ENCODE measurements at places on chromosomes 4 and X. TPM values are rescaled to one million over a fixed set of nuclear protein-coding genes. Genes with fewer than 3 reads are reported as not detected.

DNA sequence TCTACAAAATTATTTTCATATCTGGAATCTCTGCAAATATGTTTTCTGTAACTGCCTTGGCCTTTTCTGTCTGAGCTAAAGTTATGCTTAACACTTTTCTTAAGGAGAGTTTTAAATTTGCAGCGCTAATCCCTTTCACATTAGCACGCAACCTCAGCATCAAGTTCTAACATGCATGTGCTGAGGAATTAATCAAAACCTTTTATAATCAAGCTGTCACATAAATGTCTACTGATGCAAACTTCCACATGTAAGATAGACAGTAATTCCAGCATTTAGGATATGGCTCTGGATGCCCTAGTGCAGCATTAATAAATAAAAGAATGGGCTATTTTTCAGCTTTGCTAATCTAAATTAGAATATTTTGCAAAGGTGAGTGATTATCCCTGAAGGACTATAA is 17.5 kb upstream of the NEIL3 start:
- DNase-seq: no peak

INTS6L gene
- 11.0 TPM for total RNA-seq

GRCh38 chrX:100368167-100368566 is 41.9 kb downstream of the PCDH19 start:
- DNase-seq: no peak

DNA sequence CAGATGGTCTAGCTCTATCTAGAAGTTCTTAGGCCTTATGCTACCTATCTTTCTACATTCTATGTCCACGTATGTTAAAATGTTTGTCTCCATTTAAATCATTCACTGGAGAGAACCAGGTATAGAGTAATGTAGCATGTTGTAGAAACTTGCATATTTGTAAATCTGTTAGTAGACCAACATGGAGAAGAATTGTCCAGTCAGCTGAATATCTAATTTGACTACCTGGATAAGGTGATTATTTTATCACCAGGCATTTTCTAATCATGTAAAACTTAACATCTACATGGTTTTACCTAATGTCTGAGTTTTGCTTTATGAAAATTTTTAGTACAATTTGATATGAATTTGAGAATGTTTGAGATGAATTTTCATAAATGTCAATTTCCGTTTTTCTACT is 19.5 kb downstream of the REST start:
- DNase-seq: no peak

- no peak for DNase-seq
Measured at GRCh38 chr4:177246641-177247584, 62.8 kb upstream of the NEIL3 start.

ALPK1 gene
- 12.1 TPM for total RNA-seq

CDKL2 gene
- 0.62 TPM for total RNA-seq

GRCh38 chr4:72326692-72327632 is 242.1 kb downstream of the ADAMTS3 start:
- no peak for DNase-seq

DSPP gene
- not detected for total RNA-seq

DNA sequence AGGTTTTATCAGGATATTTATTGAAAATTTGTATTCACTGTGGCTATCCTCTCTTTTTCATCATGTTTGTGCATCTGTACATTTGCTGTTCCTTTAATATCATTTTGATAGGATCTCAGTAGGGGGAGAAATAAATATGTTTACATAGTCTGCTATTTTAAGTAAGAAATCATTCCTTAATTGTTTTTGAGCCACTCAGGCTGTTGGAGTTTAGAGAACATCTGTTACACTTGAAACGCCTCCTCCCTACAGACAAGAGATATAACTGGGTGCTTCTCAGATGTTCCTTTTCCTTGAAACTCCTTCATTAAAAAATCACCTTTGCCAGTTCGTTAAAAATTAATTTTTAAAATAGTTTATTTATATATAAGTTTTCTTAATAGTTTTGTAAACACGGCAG is 59.4 kb downstream of the QRFPR start:
- no peak for DNase-seq

FAM184B gene
- not detected for total RNA-seq

- no peak for DNase-seq
Measured at GRCh38 chr4:149168645-149169044, 647.0 kb downstream of the IQCM start.

DNA sequence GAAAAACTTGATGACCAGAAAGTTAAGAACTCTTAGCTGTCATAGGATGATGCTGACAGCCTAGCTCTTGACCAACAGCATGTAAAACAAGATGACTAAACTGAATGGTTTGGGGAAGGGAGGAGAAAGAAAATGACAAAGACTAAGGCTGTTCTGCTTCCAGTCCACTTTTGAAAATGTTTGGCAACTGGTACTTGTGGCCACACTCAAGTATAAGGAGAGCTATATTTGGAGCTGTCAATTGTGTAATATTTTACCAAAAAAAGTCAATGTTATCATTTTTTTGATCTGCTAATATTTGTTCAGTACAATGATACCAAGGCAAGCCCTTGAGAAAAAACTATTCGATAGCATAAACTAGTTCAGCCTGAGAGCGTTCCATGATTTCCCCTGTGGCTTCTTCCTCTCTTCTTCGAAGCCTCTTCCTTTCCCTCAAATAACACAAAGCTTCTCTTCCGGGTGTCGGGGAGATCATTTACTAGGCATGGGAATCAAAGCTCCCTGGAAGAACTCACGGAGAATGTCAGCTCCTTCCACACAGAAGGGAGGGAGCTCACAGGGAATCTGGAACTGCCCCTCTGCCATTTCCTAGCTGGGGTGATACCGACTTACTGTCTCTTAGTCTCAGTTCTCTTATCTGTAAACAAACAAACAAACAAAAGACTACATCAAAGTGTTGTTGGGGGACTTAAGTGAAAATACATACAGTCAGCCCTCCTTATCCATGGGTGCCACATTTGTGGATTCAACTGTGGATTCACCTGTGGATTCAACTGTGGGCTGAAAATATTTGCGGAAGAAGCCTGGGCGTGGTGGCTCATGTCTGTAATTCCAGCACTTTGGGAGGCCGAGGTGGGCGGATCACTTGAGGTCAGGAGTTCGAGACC is 82.6 kb downstream of the SCD5 start:
- no peak for DNase-seq

DNA sequence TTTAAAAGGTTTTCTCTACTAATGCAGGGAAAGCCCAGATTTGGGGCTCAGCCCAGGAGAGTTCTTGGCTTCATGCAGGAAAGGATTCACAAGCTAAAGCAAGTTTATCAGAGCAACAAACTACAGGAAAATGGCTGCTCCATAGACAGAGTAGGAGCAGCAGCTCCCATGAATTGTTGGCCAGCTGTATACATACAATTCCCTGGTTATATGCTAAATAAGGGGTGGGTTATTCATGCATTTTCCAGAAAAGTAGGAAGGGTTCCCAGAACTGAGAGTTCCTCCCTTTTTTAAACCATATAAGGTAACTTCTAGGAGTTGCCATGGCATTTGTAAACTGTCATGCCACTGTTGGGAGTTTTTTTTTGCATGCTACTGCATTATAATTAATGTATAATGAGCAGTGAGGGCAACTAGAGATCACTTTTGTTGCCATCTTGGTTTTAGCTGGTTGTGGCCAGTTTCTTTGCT is 2.6 kb downstream of the C4orf33 start:
- DNase-seq: no peak

GRCh38 chrX:16136080-16136479 is 12.7 kb downstream of the GRPR start:
- DNase-seq: no peak

GRCh38 chr4:3422241-3422801 is 19.4 kb upstream of the HGFAC start:
- no peak for DNase-seq

GALNTL6 gene
- not detected for total RNA-seq

- peak; percentile 57 for DNase-seq
Measured at GRCh38 chr4:52173470-52174045, 122.5 kb downstream of the SPATA18 start.

Measured in left cardiac atrium (tissue), 4 donors.